ENCODE measurements at places on chromosomes 6 and 20.

DNA sequence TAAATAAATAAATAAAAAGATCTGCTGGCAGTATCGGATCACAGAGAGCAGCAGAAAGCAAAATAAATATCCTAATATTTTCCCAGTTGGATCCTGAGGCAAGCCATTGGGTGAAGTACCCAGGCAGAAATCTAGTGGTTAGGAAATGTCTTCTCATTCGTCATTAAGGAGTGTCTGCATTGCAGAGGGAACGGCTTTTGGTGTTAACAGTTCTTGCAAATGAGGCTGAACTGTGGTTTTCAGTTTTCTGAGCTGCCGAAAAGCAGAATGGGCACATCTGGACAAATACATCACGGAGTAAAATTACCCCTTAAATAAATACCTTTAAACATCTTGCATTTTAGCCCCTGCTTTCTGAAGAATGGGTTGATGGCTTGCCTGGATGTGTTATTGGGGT, 82.3 kb upstream of the MPC1 start:
- no peak for DNase-seq

DNA sequence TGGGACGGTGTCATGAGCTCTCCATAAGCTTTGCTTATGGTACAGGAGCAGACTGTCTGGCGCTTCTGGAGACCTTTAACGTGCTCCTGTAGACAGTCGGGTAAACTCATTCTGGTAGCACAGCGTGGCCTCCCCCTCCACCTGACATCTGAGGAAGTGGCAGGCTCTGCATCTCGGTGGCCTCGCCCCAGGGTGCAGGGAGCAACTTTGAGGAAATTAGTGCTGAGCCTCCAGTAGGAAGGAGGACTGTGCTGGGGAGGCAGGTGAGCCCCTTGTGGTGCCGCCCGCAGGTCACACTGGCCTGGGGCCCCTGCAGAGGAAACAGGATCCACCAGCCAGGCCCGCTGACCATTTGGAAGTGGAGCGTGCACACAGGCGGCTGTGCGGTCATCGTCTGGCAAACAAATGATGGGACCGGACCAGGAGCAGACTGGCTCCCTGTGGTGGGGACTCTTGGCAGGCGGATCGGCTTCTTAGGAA, 57.9 kb downstream of the SYNJ2 start:
- no peak for DNase-seq

- DNase-seq = peak; percentile 17
These were observed 176.7 kb downstream of the HACE1 start for GRCh38 chr6:104682722-104683643.

DNA sequence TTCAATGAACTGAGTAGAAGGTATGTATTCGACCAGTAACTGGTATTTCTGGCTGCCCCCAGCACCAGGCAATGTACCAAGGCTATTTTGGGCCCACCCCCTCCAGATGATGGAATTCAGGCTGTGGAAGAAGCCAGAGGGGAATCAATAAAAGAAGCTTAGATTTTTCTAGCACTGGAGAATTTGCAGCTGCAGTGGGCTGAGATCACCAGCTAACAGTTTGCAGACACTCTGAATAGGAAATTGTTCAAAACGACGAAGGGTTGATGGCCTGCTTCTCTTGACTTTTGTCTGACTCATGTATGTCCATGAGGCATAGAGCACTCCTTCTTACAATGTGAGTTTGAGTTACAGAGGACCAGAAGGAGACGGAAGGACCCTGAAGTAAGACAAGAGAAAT, 32.4 kb upstream of the FBXO9 start:
- DNase-seq = no peak

DNA sequence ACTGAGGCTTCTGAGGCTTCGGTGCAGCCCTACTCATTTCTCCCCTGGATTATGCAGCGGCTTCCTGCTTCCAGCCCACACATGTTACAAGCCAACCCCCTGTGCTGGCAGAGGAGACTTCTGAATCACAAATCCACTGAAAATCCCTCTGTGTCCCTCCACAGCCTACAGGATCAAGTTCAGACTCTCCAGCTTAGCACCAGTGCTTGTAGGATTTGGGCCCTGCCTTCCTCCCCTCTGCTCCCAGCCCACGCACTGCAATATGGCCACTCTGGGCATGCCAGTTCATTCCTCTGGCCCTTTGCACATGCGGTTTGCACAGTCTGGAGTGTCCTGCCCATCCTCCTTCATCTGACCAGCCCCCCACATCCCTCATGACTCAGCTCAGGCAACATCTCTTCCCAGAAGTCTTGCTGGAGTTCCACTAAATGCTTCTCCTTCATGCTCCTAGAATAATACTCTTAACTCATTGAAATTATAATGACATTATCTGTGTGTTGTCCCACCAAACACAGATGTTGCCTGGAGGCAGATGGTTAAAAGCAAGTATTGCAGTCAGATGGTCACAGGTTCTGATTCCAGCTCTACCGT, 15.9 kb upstream of the MDGA1 start:
- DNase-seq = peak; percentile 71

DNA sequence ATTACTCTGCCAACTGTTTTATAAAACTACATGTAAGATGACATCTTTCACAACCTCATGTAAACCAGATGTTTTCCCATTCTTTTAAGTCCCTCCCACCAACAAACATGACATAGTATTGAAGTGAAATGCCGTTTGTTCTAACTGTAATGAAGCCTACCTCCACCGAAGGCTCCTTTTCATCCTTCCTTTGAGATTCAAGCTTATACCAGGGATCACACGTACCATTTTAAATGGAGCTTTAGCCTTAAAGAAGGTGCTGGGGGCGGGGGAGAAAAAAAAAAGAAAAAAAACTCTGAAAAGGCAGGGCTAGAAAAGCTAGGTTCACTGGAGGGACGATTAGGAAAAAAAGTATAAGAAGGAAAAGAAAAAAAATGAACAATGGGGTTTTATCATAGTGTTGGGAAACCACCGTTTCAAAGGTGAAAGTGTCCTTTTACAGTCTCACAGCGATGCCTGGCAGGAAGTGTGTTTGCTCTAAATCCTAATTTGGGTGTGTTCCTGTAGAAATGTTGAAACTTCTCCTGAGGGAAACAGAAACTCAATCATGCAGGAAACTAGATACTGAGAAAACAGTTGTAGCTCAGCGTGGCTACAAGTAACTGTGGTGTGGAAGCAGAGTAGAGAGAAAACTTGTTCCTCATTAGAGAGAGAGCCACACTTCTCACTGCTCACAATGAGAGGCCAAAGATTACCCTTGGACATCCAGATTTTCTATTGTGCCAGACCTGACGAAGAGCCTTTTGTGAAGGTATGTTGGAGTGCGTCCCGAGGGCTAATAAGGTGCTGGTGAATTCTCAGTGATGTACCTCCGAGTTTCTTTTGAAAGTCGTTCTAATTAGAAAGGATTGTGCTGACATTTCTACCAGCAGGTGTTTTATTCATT, 37.6 kb upstream of the HINT3 start:
- DNase-seq = peak; percentile 54

- DNase-seq = no peak
These were observed 793.9 kb downstream of the QKI start for GRCh38 chr6:164208371-164208770.

- DNase-seq = peak; percentile 97
These were observed 15.2 kb upstream of the KCNK15 start for GRCh38 chr20:44730441-44730840.

DNA sequence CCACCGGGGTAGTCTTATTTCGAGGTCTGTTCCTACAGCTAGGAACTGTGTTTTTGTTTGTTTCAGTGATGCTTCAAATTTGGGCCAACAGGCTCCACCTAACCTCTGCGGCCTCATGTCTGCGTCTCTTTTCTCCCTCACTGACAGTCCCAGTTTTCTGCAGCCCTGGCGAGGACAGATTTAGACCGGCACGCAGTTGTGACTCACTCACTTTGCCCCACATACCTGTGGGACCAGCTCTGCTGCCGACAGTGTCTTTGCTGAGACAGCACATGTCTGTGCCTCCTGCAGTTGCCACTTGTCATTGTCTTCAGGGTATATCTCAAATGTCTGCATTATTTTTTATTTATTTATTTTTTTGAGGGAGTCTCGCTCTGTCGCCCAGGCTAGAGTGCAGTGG, 29.2 kb downstream of the OSBPL2 start:
- no peak for DNase-seq

DNA sequence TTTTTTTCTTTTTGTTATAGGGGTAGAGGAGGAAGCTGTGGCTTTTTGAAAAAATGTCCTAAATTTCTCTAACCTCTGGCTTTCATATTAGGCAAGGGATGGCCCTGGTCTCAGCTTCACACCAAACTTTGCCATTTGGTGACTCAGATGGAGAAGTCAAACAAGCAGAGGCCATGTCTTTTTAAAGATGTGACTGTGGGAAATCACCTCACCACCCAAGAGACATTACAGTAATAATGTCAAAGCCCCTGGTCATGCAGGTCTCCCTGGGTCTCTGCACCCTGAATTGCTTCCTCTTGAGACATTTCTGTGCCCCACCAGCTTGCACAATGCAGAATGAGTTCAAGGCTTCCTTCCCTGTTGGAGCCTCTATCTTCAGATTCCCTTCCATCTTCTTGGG, 39.5 kb upstream of the ADGRF5 start:
- DNase-seq = no peak

- DNase-seq = no peak
These were observed 7.5 kb upstream of the BPI start for GRCh38 chr20:38296433-38296832.

GRCh38 chr6:152268846-152269442, 368.2 kb downstream of the SYNE1 start:
- no peak for DNase-seq

GRCh38 chr6:82870582-82871172, 195.0 kb downstream of the UBE3D start:
- DNase-seq = no peak

DNA sequence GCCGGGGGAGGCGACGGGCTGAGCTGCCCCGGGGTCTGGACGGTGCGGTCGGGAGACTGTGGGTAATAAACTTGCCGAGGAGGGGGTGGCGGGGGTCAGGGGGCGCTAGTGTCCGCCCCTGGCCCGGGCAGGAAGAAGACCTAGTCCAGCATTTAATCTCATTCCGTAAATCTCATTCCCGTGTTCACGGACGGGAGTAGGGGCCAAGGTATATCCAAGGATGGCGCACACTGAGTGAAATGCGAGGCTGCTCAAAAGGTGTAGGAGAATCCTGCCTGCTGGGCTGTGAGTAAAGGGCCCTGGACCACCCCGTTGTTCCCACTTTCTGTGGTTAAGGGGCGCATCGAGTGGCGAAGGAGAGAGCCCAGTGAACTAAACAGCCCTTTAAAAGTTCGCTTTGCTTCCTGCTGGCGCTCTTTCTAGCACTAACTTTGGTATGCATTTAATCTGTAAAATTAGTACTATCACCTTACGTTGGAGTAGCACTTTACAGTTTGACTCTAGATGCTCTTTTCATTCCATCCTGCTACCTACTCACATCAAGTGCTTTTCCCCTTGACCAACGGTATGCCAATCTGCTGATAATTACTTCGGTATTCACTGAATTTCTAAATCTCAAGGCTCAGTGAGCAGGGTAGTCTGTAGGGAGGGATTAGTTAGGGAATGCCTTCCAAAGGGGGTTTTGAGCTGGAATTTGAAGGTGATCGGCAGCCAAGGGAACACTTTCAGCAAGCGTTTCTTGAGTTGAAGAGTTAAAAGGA, 730 bp downstream of the PARD6B start:
- no peak for DNase-seq

DNA sequence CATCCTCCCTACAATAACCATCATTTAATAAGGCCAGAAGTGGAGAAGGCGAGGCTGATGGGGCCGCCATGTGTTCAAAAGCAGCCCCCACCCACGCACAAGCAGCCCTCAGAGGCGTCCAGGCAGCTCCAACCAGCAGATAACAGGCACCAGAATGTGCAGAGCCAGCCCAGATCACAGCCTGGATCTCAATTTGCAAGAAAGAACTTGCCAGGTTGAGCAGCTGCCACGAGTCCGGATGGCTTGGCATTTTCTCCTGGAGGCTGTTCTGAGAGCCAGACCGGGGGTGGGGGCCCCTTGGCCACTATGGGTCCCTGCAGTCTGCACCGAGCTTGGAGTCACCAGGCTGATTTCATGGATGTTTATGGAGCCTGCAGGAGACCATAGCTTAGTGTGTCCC, 338.1 kb downstream of the PREX1 start:
- no peak for DNase-seq

DNA sequence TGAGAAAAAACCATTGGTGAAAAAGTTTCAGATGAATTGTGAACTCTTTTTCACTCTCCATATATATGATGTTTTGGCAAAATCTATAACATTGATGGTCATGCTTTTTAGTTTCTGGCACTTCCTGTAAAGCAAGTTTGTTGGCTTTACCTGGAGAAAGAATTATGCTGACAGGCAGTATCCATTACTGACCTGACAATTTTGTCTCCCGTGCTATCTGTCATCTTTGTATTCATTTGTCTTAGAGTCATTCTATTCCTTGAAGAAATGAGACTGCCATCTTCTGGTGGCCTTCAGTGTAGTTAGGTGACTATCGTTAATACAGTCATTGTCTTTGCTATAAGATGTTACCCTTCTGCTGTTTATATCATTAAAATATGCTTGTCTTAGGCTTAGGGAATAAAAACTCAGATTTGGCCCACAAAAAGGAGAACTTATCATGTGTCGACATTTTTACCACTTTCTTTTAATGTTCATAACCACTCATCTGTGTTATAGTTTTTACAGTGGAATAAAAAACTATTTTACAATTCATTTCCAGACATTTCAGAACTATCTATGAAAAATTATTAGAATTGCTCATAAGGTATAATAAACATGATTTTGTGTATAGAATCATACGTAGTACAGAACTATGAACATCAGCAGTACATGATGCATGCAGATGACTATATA, 707.0 kb downstream of the EPM2A start:
- peak; percentile 44 for DNase-seq

DNA sequence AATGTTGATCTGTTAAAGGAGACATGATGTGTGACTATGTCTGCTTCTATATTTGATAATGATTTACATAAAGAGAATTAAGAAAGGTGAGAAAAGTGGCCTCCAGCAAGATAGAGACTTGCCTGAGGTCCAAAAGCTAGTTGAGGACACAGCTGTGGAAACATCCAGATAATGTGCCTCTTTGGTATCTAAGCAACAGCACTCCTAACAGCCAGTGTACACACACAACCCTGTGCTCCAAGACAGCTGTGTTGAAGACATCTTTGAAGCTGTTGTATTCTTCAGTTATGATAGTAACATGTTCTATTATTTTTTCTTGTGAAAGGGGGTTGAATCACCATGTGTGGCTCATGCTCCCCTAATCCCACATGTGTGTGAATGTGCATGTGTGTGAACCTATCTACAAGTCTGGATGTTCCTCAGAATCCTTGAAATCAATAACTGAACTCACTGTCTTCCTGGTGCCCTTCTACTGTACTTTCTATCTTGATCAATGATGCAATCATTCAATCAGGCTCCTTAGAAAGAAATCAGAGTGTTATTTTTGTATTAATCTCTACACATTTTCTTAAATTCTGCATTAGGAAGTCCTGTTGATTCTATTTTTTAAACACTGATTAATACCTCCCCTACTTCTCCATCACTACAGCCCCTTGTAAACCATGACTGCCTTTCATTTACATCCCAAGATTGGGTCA, 116.7 kb upstream of the SSTR4 start:
- DNase-seq = no peak

- DNase-seq = no peak
These were observed 5.0 kb downstream of the EYA2 start for GRCh38 chr20:46899621-46900020.

DNA sequence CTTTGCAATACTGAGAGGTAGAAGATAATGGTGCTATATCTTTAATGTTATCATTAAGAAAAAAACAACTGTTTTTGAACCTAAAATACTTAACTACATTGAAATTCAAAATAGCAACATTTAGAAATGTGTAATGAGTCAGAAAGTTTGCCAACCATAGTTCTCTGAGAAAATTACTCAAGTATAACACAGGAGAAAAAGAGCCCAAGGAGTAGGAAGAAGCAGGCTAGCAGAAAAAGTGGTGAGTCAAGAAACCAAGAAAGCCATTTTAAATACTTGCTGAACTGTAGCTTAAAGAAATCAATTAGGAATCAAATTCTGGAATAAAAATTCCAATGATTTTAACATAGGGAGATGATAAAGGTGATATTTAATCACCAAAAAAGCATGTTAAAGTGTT, 181.0 kb upstream of the RSPO3 start:
- no peak for DNase-seq
